T follicular helper cell (primary cell): ENCODE measurements at places on chromosomes 16 and 17.

DNA sequence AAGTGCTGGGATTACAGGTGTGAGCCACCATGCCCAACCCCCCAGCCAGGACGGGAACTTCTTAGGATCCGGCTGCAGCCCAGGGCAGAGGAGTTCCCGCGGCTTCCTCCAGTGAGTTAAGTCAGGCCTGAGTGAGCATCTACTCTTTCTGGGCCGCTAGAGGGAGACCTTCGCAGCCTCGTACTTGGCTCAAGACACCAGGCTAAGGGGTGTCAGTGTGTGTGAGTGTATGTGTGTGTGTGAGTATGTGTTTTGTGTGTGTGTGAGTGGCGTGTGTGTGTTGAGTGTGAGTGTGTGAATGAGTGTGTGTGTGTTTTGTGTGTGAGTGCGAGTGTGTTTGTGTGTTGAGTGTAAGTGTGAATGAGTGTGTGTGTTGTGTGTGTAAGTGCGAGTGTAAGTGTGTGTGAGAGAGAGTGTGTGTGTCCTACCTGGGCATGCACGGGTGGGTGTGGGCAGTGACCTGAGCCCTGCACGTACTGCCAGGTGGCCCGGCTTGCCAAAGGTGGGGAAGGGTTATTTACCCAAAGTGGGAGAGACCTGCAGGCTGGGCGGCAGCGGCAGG lies 58.5 kb downstream of the TMEM235 start:
- DNase-seq, result peak; percentile 64

GRCh38 chr17:40069751-40070708 lies 7.3 kb downstream of the THRA start:
- DNase-seq, result no peak

- no peak for DNase-seq
Observed at GRCh38 chr16:53773881-53774280, 69.9 kb downstream of the FTO start.

DNA sequence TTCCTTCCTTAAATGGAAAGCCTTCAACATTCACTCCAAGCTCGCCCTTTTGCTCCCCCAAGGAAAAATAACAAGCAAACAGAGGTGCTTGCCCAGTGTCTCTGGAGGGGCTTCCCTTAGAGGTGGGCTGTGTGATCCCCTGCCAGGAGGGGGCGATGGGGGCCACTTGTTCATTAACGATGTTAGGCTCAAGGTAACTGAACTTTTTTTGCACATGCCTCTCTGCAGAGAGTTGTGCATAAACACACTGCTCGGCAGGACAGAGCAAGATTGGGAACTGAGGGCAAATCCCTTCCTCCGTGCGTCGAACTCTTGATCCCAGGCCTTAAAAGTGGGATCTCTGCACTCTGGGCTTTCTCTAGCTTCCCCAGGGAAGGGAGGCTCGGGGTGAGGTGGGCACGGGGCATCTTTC lies 15.5 kb upstream of the NAGLU start:
- DNase-seq, result no peak

GRCh38 chr17:8109661-8110455 lies 8.5 kb downstream of the ALOXE3 start:
- DNase-seq, result peak; percentile 77

GRCh38 chr17:71902894-71903506 lies 217.8 kb upstream of the SOX9 start:
- no peak for DNase-seq

DNA sequence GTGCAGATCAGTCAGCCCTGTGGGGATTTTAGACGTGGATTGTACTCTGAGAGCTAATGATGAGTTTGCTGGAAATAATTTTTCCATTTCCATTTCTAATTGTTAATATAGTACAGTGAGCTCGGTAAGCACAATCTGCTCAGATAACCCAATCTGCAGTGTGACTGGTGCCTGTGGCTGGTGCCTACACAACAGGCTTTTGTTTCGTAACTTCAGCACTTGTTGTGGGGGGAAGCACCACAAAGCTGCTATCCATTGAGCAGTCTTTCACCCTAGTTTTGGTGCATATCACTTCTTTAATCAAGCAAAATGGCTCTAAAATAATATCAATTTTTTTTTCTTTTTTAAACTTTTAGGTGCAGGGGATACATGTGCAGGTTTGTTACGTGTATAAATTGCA lies 534.9 kb upstream of the HSBP1 start:
- no peak for DNase-seq

DNA sequence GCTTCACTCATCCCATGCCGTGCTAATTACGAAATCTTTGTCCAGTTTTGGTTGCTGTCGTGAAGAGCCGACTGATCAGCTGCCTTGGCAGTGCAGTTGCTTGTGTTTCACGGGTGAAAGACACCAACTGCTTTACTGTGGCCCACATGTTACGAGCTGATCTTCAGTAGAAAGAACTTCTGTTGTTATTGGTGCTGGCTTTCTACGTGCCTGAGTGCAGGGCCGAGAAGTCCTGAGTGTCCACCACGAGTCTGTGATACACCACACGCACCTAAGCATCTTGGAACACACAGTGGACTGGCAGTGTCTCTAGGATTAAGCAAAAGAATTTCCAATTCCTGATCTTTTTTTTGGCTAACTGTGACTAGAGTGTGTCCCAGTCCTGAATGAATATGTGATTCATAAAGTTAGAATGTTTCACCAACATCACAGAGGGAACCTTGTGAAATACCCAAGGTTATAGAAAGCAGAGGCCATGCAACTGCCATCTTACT lies 70.4 kb upstream of the CLEC18A start:
- no peak for DNase-seq

DNA sequence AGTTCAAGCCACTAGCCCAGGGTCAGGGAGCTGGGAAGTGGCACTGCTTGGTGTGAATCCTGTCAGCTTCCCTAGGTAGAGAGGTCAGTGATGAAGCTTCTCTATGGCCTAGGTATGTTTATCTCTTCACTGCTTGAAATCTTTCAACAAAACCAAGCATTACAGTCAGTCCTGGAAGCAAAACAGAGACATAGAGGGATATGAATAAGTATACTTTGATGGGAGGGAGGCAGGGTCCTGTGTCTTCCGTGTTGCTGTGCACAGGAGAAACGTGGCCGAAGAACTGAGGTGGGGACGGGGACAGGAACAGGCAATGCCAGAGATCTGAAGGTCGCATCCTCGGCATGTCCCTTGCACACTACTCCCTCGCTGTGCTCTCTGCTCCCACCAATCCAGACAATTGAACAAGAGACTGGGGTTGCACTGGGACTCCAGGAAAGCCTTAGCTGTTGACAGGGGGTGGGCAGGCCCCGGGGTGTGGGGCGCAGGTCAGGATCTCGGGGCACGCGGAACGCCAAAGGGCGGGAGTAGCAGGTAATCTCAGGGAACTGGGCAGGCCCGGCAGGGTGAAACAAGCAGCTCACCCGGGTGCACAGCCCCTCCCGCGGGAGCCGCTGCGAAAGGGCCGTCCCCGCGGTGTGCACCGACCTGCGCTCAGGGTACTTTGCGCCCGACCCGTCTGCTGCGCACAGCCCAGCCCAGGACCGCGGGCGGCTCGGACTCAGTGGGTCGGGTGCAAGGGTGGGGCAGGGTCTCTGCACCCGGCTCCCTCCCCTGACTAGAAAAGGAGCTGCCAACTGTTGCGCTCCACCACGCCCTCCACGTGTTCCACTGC lies at the start of gene MT1H:
Gene MT1H, plus strand, starts transcription at position 810 of the 835 bp plus-strand sequence. CDS start 71 bp downstream, outside the sequence.
- no peak for DNase-seq

DNA sequence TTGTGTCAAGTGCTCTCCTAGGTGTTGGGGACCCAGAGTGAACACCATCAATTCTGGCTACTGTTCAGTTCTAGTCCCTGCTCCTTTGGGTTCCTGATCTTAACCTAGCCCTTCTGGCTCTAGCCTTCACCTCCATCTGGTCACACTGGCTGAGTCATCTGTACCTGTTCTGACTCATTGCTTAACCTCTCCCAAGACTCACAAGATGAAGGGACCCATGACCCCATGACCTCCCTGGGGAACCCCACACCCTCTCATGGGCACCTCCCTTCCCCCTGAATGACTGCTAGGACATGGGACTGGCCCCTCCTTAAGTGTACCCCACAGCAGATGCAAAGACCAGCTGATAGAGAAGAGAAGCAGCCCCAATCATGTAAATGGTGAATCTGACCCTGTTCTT lies 345.8 kb upstream of the CDH5 start:
- DNase-seq, result no peak

DNA sequence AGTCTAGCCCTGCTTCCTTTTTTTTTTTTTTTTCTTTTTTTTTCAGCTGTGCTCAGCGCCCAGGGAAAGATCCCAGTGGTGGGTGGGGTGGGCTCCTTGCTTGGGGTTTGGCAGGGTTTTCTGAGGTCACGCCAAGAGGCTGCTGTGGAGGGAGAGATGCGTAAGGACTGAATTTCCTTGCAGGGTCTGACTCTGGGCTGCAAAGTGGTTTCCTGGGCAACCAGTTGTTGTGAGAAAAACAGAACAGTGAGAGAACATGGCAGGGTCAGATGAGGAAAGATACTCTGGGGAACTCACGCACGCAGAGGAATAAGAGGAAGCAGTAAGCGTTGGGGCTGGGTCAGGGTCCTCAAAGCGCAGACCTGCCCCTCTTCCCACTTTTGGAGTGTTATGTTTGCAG lies 119.5 kb downstream of the IRF8 start:
- DNase-seq, result no peak

DNA sequence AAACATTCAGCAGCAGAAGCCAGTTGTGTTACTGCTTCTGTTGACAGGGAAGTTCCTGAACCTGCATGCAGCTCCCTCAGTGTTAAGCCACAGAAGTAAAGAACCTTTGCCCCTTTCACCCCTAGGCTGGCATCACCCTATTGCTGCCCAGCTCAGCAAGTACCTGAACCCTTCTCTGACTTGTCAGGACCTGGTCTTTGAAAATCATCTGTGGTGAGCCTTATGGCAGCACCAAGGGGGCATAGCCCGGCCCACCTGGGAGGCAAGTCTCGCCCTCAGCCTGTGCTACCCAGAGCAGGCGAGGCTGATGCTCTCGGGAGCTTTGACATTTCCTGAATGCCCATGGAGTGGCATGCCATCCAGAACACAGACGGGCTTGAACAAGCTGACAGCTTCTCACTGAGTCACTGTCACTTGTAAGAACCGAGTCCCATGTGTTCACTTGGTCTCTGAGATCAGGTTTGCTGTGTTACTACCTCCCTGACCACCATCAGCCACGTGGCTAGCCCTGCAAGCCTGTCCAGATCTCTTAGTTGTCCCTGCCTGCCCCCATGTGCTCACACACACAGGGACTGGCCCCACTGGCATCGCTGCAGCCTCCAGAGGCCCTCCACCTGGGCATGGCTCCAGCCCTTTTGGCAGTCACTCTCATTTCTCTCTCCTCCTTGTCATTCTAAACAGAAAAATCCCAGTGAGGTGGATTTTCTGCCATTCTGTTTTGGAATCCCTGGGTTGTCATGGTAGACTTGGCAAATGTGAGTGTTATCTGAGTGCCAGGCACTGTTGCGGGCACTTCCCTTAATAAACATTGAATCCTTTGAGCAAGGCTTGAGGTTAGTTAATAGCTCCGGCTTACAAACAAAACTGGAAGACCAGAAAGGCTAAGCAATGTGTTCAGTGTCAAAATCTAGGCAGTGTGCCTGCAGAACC lies 2.9 kb upstream of the CARMIL2 start:
- no peak for DNase-seq

GRCh38 chr17:1137465-1137894 lies 42.3 kb downstream of the ABR start:
- no peak for DNase-seq

DNA sequence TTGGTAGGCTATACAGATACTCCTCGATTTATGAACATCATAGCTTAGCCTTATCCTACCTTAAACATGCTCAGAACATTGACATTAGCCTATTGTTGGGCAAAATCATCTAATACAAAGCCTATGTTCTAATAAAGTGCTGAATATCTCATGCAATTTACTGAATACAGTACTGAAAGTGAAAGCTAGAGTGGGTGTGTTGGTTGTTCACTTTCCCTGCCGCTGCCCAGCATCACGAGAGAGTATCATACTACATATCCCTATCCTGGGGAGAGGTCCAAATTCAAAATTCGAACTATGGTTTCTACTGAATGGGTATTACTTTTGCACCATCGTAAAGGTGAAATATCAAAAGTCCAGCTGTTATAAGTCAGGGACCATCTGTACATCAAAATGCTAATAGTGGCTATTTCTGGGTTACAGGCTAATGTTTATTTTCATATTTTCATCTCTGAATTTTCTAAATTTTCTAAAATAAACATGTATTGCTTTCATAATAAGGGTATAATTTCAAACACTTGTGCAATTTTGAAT lies 54.5 kb downstream of the NACA2 start:
- DNase-seq, result no peak

DNA sequence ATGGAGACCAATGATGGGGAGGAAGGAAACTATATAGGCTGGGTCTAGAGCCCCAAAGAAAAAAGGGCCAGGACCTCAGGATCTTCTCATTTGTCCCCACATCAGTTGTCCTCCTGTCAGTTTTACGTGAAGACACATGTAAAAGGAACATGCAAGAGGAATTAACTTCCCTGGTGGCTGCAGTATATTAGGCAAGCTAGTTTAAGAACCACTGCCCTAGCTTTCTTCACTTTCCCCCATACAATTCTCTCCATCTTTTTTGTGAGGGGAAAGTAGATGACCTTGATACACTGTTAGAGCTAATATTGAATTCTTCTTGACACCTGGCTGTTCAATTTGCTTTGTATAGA lies 2.3 kb downstream of the MAP3K3 start:
- no peak for DNase-seq

- no peak for DNase-seq
Observed at GRCh38 chr16:88911946-88912310, 45.5 kb upstream of the PABPN1L start.

DNA sequence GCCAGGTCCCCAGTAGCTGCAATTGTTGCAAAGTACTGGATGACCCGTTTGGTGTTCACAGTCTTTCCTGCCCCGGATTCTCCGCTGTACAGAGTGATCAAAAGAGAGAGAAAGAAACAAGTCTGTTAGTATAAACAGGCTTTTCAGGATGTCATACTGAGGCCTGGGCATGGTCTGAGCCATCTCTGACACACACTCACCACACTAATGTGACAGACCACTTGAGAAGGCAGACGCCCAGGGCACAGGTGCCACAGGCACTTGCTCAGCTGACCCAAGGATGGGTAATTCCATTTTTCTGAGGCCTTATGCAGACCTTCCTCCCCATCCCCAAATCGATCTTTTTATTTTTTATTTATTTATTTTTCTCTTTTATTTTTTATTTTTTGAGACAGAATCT lies 7.5 kb downstream of the MYH3 start:
- no peak for DNase-seq

GRCh38 chr17:35846055-35846809 lies 22.5 kb downstream of the HEATR9 start:
- DNase-seq, result no peak
